ENCODE measurements at places on chromosomes 12 and 14.
A peak's percentile ranks its signal among the peaks of the same experiment; 100 is the strongest.

DNA sequence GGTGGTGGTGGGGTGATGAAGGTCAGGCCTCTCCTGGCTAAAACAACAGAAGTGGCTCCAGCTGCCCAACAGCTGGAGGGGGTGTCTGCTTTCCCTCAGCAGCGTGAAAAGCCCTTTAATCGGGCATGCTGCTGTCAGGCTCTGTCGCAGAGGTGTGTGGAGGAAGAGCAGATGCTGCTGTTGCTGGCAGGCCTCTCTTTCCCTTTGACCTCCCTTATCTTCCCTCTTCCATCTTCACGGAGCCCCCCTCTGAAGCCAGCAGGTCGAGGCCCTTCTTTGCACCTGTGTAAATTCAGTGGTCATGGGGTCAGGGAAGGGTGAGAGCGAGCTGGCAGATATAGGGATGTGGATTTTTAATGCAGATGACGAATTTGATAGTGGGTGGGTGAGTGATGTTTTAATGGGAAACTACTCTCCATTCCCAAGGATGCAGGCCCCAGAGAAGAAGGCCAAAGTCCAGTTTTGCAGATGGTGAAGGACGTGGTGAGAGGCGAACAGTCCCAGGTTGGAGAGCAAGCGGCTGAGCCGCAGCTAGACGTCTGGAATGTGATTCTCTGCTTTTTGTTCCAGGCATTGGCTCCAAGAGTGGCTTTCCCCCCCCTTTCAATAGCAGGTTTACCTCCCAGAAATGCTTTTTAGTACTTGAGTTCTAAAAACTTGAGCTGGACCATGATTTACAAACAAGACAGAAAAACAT lies 64.0 kb downstream of the SMOC1 start:
- no peak for DNase-seq

DNA sequence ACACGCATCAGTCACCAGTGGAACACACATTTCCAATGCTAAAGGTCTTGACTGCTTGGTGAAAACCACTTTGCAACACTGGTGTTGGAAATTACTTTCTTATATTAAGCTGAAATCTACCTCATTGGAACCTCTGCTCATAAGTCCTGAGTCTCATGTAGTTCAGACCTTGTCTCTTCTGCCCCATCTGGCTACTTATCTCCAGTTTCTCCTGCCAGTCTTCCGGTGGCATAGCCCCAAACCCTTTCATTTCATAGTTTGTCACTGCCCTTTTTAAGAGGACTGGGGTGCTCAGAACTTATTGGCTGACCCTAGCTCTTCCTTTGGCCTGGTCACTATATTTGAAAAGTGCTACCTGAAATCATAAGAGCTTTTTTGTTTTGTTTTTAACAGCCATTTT lies 43.7 kb downstream of the HELB start:
- no peak for DNase-seq

DNA sequence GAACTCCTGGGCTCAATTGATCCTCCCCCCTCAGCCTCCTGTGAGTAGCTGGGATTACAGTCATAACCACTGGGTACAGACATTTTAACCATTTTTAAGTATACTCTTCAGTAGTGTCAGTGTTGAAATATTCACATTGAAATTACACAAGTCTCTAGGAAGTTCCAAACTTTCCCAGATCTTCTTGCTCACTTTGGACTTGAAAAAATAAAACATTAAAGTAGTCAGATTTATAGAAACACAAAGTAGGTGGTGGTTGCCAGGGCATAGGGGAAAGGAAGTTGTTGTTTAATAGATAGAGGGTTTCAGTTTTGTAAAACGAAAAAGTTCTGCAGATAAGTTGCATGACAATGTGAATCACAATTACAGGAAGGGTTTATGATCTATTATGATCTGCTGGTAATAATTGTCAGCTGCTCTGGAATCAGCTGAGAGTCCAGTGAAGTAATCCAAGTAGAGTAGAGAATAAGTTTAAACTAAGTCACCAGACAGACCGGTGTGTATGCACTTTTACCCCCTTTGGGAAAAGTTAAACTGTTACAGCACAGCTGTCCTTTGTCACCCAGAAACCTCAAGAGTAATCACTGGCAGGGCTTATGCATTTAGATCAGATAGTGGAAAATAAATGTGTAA lies 27.4 kb downstream of the PCNX1 start:
- DNase-seq, result no peak

- DNase-seq, result no peak
Measured at GRCh38 chr12:108382437-108382801, 43.3 kb upstream of the CMKLR1 start.

DNA sequence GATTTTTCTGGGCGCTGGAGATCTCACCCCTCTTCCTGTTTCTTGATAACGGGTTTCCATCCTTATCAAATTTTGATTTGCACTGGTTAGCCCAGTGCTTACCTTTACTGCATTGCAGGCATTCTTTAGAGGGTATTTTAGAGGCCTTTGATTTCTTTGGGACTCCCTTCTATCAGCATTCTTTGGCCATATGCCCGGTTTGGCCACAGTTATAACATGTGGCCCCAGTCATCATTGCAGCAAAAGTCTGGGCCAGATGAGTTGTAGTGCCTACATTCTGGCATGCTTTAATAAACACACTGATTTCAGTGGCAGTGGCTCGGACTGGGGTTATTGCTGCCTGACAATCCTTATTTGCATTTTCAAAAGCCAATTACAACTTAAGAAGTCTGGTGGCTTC lies 82.3 kb downstream of the KCNMB4 start:
- DNase-seq, result no peak

- DNase-seq, result no peak
Measured at GRCh38 chr14:100885196-100885595, 18.3 kb downstream of the RTL1 start.

DNA sequence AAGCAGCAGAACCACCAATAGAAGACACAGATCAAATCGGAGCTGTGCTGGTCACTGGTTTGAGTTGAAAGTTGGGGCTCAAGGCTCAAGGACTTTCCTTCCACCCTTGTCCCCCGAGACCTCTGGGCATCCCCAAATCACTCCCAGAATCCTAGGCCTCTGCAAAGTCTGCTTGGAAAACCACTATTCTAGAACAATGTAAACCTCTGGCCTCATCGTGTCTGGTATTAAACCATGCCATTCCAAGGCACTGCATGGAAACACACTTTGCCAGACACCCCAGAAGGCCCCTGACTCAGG lies 288.0 kb downstream of the DPF3 start:
- no peak for DNase-seq

DNA sequence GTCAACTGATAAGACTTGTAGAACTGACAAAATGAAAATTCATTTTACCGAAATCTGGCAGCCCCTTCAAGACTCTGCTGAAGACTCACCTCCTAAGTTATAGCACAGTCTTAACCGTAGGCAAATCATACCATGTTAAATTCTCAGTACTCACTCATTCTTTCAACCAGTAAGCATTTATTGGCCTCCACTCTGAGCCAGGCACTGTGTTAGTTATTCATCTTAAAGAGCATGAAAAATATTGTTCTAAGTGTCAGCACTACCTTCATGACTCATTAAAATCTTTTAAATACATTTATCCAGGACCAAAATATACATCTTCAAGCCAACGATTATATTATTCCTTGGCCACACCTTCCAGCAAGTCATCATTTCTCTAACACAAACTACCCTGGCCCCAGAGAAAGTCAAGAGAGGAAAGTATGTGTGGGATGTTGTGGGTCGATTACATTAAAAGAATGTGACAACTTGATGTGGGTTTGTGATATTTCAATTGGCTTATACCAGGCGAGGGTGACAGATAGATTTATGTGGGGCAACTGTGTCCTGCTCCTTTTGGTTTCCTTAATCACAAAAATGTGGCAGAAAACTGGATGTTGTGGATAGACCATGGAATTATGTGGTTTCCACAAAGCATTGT lies 55.0 kb downstream of the TMEM30B start:
- DNase-seq, result no peak

DNA sequence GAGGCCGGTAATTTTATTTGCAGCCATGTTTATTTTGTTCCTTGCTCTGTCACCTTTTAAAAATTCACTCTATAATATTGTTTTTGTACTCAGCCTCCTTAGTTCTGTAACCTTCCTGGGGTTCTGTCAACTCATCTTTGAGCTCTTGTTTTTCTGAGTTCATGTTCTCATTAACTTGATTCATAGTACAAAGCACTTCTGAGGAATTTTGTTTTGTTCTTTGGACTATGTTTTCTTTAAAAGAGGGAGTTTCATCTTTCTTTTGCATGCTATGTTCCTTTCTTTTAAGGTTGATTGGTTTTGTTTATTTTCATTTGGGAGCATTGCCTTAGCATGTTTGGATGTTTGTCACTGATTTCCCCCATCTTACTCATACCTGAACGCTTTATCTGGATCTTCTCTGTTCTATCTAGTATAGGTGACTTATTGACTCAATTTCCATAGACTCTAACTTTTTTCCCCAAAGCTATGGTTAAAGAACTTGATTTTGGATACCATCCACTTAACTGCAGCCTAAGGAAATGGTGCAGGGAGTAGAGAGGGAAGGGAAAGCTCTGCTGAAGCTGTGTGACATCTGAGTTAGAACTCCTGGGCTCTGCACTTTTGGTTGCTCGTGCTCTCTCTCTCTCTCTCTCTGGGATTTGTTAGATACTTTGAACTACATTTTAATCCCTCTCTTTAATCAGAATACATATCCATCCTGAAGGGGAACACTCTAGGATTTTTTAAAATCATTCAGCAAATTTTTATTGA lies 268.5 kb downstream of the PAWR start:
- DNase-seq, result no peak

DNA sequence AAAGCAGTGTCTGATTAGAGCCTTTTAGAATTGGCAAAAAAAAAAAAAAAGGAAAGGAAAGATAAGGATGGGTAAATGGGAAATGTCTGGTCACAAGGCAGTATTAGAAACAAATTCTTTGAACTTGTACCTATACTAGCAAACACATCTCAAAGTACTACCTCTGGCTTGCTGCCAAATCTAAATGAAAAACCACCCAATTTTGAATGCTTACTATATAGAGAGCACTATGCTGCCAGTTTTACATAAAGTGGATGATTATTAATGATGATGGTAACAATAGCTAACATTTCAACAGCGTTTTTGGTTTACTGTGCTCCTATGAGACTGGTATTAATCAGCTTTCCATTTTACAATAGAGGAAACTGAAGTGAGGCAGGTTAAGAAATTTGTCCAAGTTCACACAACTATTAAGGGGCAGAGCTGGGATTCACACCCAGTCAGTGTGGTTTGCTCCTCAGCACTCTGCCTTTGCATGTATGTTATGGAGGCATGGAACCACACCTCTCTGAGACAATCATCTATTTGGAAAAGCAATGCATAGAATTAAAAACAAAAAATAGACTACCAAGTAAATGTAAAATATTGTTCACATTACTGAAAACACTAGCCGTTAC lies 34.2 kb downstream of the ATP2B1 start:
- no peak for DNase-seq

DNA sequence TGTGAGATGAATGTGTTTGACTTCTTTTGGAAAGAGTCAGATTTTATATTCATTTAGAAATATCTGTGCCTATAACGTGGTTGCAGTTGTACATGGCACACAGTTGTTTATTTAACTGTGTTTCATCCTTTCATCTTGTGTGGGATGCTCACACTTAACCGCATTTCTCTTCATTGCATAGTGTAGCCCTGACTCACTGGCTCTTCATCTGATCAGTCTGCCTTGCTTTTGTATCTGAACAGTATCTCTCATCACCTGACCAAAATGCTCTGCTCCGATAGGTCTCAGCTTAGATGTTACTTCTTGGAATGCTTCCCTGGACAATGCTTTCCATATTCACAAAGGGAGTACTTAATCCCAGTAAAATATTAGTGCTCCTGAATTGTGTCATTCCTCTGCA lies 83.4 kb downstream of the PDE3A start:
- DNase-seq, result no peak

- DNase-seq, result no peak
Measured at GRCh38 chr12:66405395-66405794, 103.1 kb downstream of the HELB start.

- peak; percentile 75 for DNase-seq
Measured at GRCh38 chr12:123713823-123714585, 1.9 kb downstream of the ATP6V0A2 start.

DNA sequence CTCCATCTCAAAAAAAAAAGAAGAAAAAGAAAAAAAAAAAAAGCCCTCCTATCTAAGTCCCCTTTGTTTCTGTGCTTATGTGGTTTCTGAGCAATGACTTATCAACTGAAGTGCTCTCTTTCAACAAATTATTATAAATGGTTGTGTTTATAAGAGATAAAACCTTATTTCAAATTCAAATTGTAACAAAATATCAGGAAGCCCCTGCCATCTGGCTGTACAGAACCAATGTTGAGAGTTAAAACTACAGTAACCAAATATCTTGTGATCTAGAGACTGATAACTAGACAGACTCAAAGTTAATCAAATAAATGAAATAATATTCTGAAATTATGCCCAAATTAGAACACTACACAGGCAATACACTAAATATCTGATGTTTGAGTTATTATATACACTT lies 143.0 kb upstream of the CPNE8 start:
- DNase-seq, result no peak

GRCh38 chr14:73289729-73290128 lies 52.4 kb downstream of the PAPLN start:
- DNase-seq, result no peak

- peak; percentile 35 for DNase-seq
Measured at GRCh38 chr14:68404652-68405183, 388.1 kb downstream of the ZFP36L1 start.

DNA sequence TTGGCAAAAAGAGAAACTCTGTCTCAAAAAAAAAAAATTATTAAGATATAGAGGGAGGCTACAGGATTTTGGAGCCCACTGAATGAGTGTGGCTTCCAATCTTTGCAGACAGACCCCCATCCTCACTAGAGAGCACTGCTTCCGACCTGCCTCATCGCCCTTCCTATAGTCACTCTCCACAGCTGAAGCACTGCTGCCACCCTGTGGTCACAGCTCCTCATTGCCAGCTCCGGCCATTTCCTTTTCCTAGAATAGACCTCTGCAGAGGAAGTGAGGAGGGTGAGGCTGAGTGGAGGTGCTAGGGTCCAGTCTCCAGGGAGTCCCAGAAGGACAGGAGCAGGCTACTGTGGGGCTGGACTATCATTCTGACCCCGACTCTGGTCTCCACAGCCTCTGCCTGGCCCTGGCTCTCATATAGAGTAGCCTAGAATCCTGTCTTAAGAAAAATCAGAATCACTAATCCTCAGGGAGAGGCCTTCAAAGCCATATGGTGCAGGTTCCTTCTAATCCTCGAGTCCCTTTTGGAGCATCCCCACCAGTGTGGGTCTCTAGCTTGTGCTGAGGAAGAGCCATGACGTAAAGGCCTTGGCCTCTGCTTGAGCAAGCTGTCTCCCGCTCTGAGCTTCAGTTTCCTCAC lies 1.4 kb upstream of the NPFF start:
- DNase-seq, result peak; percentile 76

GRCh38 chr14:54257424-54257823 lies 139.4 kb upstream of the CDKN3 start:
- no peak for DNase-seq

DNA sequence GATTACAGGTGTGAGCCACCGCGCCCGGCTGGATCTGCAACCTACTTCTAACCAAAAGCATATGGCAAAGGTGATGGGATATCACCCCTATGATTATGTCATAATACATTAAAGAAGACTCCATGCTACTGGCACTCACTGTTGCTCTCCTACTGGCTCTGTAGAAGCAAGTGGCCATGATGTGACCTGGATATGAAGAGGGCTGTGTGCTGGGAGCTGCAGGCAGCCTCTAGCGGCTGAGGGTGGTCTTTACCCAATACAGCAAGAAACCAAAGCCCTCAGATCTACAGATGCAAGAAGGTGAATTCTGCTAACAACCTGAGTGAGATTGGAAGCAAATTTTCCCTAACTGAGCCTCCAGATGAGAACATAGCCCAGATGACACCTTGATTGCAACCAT lies 34.2 kb upstream of the TRIM9 start:
- DNase-seq, result no peak

GRCh38 chr12:123142921-123143735 lies 7.8 kb downstream of the PITPNM2 start:
- no peak for DNase-seq

Measured in T-helper 2 cell treated with Interferon-gamma antibody and Interleukin-4, amounts not matched to agents 5 μg/mL and 100 μg/mL, for 36 hours (primary cell).